ENCODE measurements at places on chromosomes 1 and 21.
A peak's percentile ranks its signal among the peaks of the same experiment; 100 is the strongest.

- DNase-seq, result no peak
Measured at GRCh38 chr1:203914292-203914691, 52.9 kb downstream of the SNRPE start.

DNA sequence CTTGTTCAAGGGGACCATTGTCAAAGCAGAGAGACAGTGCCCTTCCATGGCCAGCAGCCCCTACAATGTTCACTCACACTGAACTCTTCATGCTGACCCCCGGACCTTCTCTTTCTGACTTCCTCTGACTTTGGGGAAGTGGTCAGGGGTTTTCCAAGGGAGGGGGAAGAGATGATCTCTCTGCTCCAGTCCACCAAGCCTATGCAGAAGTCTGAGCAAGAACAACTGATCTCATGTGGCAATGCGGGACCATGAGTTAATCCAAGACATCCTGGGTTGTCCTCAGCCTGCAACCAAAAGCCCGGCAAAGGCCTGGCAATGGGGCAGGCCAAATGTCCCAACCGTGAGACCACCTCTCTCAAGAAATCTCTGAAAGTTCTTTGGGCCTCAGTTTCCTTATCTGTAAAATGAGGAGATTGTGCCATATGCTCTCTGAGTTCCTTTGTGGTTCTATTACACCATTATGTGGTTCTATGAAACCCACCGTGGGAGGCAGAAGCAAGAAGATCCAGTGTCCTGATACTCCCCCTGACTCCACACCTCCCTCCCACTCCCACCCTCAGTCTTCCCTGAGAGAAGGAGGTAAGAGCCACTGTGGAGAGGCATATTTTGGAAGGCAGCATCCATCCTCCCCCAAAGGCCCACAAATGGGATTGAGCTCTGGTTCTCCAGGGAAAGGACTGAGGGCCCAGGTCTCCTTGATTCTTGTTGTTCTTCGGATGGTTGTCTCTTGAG lies 11.8 kb upstream of the ARHGEF2 start:
- DNase-seq, result no peak

- DNase-seq, result no peak
Measured at GRCh38 chr21:44294391-44295162, 5.3 kb upstream of the PFKL start.

- DNase-seq, result no peak
Measured at GRCh38 chr1:8004803-8005573, 21.1 kb downstream of the ERRFI1 start.

DNA sequence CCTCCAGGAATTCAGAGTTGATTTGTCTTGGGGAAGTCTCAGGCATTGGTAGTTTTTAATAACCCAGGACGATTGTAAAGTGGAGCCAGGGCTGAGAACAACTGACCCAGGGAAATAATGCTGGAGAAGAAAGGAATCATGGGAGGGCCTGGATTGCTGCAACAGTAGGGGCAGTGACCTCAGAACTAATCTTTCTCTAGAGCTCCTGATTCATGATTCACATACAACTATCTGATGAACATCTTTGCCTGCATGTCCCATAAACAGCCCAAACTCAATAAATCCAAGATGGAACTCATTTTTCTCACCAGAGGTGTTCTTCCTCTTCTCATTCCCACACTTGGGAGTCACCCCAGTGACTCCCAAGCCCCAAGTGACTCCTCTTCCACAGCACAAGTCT lies 8.1 kb upstream of the G0S2 start:
- DNase-seq, result no peak

DNA sequence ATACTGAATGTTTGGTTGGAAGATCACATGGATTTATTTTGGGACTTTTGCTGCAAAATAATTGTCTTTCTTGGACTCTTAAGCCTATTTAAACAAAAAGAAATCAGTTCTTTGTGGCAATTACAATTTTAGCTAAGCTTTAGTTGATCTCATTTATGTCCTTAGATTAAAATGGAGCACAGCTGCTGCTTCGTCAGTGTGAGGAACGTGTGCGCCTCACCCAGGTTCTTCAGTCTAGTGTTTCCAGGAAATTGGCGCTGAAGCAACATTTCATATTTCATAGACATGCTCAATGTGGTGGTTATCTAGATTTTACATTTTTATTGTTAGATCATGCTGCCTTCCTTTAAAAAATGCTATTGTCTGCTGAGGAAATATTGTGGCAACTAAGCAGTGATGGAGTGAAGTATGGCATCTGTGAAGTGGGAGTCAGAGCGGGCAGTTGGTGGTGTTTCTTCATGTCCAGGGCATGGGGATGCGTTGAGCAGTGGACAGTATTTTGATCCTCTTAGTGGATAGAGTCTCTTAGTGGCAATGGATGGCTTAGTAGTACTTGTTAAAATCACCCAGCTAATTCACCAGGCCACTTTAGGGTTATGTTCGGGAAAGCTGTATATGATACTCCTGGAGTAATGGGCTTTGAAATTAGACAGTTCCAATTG lies 5.6 kb downstream of the DDI2 start:
- no peak for DNase-seq

DNA sequence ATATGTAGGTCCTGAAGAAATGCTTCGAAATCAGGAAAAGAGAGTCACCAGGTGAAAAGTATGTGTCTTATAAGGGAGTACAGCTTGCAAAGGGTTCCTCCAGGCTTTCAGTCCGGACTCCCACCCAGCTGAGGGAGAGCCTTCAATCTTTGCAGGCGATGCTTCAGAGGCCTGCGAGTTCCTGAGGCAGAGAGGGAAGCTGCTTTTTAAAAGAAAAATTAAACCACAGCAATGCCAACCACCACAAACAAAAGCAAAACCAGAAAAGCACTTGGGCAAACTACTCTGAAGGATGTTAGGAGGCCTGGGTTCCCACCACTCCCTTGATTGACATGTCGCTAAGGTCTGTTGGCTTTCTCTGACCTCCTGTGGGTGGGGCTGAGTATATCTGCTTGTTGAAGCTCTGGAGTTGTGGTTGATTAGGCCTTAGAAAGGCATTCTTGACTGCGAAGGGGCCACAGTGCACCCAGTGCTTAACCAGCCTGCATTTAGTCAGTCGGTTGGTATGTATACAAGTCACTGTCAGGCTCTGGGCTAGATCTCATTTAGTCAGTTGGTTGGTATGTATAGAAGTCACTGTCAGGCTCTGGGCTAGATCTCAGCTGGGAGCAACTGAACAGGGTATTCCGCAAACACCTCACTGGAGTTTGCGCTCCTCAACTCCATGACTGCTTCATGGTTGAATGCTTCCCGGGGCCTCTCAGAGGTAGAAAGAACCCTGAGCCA lies 1.2 kb downstream of the NIPAL3 start:
- DNase-seq, result peak; percentile 59

DNA sequence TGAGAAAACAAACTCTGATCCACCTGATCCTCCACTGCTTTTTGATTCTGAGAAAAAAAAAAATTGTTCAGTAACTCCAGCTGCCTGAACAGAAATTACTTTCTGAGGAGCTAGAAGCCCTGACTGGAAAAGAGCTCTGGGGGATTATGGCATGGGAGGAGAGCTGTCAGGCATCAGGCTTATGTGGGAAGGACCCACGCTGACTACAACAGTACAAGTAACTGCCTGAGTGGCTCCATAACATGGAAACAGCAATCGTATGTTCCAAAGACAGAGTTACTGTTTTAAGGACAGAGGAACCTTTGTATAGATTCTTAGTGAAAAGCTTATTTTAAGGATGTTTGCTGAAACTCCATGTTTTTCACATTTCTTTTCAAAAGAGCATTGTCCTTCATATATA lies 1.2 kb upstream of the ANGPTL7 start:
- DNase-seq, result no peak

DNA sequence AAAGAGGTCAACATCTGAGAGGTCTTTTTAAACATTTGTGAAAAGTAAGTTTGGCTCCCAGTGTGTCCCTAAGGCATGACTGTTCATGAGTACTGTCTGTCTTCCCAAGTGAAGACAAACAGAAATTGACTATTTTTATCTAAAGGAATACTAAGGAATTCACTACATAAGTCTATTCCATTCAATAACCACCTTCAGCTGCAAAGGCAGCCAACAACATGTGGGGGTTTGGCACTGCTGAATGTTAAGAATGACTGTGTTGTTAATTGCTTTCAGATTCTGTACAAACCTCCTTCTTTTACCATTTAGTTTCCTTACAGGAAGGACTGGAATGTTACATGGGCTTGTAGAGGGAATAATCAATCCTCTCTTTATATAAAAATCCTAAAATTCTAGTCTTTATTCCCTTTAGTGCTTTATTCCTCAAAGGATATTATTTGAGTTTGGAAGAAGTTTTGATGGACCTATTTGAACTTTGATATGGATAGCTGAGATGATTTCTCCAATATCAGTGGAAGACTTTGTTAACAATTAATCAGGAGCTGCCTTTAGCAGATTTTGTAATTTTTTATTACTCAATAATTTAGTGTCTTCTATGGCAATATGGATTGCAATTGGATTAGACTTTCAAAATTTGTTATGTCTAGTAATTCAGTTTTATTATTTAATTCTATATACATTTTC lies 201.7 kb upstream of the CHRM3 start:
- no peak for DNase-seq

DNA sequence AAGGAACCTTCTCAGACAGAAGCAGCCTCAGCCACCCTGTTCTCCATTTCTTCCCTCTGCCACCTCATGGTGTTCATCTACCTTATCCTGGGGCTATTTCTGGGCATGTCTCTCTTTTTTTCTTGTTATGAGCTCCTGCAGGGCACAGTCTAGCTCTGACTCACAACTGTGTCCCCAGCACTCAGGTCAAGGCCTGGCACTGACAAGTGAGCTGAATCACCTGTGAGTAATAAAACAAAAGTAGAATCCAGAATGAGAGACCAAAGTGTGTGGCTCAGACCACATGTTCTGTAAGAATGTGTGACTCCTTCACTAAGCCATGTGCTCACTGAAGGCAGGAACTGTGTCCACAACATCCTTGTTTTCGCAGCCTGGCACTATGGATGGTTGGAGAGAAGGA lies 23.2 kb downstream of the C1orf94 start:
- DNase-seq, result peak; percentile 33

- DNase-seq, result no peak
Measured at GRCh38 chr1:44151808-44152207, 10.4 kb upstream of the KLF18 start.

- no peak for DNase-seq
Measured at GRCh38 chr1:209878964-209879363, 51.2 kb downstream of the UTP25 start.

DNA sequence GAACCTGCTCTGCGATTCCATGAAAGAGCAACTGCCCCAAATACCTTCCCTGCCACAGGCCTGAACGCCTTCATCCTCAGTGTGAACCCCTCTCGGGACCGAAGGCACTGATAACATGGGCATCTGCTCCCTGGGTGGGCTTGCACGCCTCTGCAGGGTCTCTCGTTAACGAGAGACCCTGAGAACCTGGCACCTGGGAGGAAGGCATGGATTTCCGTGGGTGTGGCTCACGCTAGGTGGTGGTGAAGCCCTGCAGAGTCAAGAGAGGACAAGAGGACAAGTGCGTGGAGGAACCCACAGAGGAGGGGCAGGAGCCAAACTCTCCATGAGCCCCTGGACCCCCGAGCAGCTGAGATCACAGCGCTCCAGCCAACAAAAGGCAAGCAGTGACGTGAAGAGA lies 26.8 kb upstream of the COL6A2 start:
- DNase-seq, result no peak

DNA sequence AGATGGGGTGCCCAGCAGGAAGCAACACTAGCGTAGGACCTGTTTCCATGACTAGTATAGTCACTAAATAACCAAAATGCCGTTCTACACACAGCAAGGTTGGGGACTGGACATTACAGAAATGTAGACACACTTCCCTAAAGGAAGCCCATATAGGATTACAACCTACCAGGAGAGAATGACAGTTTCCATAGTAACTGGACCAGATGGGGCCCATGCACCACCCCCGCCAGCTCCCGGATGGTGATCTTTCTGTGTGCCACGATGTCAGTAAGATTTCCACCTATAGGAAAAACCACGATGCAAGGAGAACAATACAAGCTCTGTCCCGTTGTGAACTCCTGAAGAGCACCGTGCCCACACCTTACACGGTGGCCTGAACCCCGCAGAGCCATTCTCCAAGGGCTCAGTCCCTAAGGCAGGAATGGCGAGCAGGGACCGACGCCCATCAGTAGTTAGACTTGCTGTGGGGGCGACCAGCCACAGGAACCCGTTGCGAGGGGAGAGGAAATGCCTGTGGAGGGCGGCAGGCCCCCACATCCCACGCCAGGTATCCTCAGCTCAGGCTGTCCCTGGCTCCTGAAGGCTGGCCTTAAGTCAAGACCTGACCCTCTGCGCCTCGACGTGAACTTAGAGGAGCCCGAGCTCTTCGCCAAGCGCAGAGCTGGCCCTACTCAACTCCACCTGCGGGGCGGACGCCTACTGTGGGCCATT lies 13.6 kb upstream of the CEP85 start:
- DNase-seq, result no peak

Data from stimulated activated CD4-positive, alpha-beta T cell treated with anti-CD3 and anti-CD28 coated beads, Interleukin-1b, Interleukin-23, amount 100 ng/mL, for 48 hours (primary cell).